ENCODE measurements at places on chromosomes 2 and 18. TPM values are rescaled to one million over a fixed set of nuclear protein-coding genes. Genes with fewer than 3 reads are reported as not detected.

The MEP1B gene
- total RNA-seq = 0.23 TPM

The ETAA1 gene
- 20.5 TPM for total RNA-seq

The TSGA10 gene
- total RNA-seq = 26.5 TPM

The ACOXL gene
- 0.23 TPM for total RNA-seq

The COX5B gene
- 303 TPM for total RNA-seq

The FMNL2 gene
- 80.5 TPM for total RNA-seq

The HSBP1L1 gene
- total RNA-seq = 3.2 TPM
